ENCODE measurements at places on chromosomes 7 and 10. TPM values are rescaled to one million over a fixed set of nuclear protein-coding genes. Genes with fewer than 3 reads are reported as not detected.

DNA sequence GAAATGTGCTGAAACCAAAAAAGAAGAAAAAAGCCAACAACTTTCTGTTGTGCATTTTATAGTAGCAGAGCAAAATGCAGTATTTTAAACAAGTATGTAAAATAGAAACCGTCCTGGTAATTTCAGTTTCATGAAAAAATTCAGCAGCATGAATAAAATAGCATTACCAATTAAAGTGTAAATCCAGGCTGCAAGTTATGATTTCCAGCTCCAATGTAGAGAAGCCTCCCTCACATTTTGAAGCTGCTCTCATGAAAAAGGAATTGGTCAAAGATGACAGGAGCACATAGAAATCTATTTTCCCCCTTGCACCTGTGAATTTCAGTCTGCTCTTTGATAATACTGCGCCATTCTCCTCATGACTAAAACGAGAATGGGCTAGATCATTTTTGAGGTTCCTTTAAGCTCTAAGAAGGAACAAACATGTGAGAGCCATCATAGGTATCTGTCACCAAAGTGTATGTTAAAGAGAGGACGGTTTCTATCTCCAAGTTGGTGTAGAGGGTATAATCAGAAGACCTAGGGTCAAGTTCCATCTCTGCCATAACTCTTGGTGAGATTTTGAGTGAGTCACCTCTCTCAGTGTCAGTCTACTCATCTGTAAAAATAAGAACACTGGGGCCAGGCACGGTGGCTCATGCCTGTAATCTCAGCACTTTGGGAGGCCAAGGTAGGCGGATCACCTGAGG is 107.5 kb downstream of the MTPAP start:
- no peak for DNase-seq

DNA sequence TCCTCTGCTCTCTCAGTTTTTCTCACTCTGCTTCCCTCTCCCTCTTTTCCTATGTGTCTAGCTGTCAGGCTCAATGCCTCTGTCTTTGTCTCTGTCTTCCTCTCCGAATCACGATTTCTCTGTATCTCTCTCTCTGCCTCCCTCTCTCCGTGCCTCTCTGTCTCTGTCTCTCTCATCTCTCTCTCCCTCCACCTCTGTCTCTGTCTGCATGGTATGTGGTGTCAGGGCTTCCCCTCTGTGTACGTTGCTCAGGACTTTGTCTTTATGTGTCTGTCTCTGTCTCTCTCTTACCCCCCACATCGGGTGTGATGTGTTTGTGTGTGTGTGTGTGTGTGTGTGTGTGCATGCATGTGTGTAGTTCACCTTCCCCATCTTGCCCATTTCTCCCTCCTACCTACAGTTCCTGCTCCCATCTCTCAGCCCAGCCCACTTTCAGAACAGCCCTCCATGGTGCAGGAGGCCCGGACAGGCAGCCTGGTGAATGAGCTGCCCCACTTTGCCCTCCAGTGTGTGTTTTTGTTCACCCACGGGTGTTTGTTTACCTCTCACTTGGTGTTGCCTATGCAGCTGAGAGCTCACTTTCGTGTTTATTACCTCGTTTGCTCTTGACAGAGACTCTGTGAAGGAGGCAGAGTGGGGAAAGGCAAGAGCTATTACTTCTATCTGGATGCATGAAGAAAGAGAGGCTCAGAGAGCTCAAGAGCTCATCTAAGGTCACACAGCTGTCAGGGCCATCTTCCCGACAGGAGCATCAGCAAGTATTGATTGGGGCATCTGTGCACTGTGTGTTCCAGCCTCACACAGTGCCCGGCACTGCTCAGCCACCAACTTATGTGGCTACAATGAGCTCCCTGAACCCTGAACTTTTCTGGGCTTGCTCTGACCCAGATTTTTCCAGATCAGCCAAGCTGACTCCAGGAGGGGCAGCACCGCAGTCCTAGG is 163.5 kb upstream of the ZMIZ1 start:
- no peak for DNase-seq

DNA sequence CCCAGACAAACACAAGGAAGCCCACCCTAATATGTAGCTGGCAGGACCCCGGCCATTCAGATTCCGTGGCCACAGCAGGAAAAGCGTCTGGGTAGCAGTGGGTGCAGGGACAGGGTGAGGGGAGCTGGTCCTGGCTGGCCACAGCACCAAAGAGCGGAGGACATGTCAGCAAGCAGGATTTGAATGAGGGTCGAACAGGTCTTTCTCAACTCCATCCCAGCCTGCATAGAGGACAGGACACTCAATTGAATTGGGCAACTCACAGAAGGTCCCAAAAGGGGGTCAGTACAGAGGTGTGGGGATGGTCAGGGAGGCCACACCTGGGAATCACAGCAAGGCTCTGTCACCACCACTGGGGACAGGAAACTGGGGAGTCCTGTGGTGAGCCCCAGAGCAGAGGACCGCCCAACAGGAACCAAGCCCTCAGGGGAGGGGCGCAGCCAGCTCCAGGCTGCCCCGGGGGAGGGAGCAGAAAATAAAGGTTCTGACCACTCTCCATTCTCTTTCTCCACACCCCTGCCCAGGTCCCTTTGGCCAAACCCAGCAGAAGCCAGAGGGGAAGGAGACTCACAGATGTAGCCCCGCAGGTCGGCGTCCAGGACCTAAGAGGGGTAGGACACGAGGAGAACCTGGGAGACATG is 108.7 kb upstream of the PPP2R2D start:
- DNase-seq: no peak

- no peak for DNase-seq
Measured at GRCh38 chr10:11034762-11035161, 17.1 kb downstream of the CELF2 start.

GRCh38 chr10:209357-209756 is 74.1 kb downstream of the ZMYND11 start:
- no peak for DNase-seq

- no peak for DNase-seq
Measured at GRCh38 chr7:964401-965231, 10.1 kb upstream of the ADAP1 start.

DNA sequence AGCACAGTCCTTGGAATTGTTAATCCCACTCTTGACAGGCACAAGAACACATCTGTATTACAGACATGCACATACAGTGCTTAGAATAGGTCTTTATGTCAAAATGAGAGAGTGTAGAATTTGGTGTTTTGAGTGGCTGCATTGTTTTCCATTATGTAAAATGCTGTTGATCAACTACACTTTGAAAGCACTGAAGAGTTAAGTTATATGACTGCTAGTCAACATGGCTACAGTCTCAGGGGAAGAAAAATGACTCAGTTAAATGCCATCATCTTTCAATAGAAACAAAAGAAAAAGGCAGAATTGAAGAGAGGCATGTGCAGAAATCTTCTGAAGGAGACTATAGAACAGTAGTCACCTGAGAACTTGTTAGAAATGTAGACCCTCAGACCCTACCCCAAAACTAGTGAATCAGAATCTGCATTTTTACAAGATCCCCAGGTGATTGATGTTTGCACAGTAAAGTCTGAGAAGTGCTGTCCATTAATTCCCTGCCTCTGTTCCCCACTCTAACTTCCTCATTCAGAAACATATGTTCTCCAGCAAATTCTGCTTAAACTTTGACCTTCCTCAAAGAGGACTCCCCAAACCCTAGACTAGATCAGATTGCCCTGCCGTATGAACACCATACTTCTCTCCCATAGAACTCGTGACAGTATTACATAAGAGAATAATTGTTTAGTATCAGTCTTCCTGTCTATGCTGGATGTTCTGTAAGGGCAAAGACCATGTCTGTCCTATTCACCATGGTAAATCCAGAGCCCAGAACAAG is 16.0 kb downstream of the SND1 start:
- no peak for DNase-seq

- DNase-seq: no peak
Measured at GRCh38 chr10:114925587-114926586, 12.1 kb upstream of the TRUB1 start.

DNA sequence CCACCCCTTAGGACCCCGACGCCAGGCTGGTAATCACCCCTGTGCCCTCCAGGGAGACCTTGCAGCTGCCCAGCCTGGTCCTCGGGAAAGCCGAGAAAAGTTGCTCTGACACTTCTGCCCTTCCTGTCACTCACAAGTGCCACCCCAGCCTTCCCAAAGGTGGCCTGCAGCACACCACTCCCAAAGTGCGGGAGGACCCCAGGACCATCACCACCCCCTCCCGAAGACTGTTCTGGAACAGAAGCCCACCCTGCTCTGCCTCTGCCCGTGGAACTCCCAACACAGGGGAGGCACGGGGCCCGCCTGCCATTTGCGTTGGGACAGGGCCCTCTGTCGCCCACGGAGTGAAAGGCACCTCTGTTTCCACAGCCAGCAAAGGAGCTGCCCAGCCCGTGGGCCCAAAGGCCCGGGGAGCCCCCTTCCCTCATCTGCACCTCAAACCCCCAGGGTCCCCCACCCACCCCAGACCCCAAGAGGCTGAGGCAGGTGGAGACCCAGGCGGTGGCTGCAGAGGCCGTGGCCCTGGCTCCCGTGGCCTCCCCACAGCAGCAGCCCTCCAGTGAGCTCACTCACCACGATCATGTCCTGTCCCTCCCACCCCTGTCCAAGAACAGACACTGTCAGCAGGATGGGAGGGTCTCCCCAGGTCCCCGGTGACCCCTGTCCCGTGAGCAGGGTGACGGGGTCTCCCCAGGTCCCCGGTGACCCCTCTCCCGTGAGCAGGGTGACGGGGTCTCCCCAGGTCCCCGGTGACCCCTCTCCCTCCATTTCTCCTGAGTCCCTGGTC is 47.8 kb upstream of the PPP2R2D start:
- DNase-seq: no peak

GRCh38 chr10:30763918-30764317 is 134.4 kb upstream of the LYZL2 start:
- no peak for DNase-seq

DNA sequence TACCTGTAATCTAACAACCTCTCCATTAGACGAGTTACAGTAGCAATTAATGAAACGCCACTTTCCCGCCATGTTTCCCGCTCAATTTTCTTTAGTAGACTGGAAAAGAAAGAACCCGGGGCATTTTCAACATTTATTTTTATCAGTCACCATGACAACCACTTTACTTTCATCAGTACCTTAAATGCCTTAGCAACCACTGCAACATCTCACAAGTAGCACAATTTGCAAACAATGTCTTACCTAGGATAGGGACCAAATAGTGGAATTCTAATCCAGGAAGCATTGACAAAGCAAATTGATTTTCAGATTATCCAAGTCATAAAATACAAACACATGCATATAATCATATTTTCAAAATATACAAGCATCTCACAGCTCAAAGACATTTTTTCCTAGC is 221.6 kb upstream of the IMMP2L start:
- no peak for DNase-seq

DNA sequence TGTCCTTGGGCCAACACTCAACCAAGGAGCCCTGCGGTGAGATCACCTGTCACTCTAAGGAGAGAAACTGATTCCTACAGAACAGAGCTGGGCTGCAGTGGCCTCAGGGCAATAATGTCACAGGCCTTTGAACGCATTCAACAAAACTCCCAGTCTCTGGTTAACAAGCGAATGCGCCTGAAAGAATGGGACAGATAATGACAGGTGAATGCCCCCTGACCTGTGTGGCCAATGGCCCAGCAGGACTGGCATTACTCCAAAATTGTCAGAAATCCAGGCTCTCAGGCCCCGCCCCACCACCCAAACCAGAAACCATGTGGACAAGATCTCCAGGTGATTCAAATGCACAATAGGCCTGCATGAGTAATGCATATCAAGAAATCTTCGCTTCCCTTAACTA is 277.7 kb upstream of the KLF6 start:
- DNase-seq: no peak

DNA sequence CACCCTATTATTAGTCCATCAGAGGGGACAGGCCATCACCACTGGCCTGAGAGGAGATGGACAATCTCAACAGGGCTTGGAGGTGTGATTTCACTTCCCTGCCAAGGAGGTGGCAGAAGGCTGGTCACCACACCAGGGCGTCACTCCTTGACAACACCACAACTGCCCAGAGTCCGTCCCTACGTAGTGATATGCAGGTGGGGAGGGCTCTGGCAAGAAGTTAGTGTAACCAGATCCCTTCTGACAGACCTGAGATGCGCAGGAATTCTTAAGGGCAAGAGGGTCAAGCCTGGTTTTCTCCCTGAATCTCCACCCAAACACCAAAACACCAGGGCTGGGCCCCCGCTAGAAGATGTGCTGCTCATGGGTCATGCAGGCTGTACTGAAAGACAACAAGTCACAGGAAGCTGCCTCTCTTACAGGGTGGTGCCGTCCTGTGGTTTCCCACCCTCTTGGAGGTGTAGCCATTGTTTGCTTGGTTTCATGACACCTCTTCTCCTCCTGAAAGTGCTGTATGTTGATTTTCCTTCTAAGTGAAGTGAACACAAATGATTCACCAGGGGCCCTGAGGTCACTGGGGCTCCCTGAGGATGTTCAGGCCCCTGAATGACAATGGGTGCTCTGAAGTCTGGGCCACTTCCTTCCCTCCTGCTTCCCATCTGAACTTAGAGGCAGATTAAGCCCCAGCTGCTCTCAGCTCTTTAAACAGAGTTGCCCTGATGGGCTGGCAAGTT is 27.1 kb downstream of the ATXN7L1 start:
- no peak for DNase-seq

Gene TRIM73
- total RNA-seq: 1.5 TPM

Gene TYW1
- 19.3 TPM for total RNA-seq

Gene ZC3HAV1
- 59.7 TPM for total RNA-seq

Gene FAM25G
- not detected for total RNA-seq
